T1000 (cell line): ENCODE measurements at places on chromosomes 4 and X.

- DNase-seq: no peak
Measured at GRCh38 chrX:49921109-49921508, 1.3 kb upstream of the CLCN5 start.

DNA sequence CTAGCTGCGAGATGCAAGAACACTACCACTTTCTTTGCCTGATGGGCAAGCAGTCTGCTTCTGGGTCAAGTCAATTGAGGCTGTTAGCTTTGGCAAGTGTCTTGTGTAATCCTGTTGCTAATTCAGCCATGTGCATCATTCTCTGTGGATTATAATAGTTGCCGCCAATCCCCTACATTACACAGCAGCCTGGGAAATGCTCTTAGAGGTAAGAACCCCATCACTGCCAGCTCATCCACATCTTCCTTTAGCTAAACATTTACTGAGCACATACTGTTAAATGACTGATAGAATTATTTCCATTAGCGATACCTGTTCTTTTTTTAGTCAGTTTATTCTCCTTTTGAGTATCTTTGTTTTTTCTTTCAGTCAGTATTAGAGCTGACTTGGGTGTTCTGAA, 116.2 kb downstream of the CBR4 start:
- no peak for DNase-seq

DNA sequence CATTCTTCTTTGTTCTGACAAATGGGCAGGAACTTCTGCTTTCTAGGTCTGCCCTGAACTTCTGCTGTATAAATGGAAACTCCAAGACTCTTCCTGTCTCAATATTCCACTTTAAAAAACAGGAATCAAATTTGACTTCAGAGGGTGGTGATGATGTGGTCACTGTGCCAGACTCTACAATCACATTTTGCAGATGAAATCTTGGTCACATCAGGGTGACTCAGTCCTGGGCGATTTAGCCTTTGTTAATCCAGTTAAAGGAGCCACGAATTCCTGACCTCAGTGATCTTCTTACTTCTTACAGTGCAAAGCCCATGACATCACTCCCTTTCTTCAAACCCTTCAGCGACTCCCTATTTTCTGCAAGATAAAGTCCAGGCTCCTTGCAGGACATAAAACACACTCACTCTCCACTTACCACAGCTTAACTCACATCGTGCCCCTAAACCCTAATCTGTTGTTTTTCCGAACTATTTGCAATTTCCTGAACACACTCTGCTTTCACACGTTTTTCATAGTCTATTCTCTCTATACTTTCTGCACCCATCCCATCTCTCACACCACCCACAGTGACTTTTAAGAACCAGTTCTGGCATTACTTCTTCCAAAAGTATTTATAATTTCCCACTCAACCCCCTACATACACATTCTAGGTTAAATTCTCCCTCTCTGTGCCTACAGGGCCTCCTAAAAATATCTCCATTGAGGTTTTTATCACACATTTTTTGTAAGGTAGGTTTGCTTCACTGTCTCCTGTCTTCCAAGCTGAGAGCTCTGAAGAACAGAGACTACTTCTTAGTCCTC, 11.1 kb downstream of the GASK1B start:
- no peak for DNase-seq

- no peak for DNase-seq
Measured at GRCh38 chr4:87304745-87305432, 17.8 kb downstream of the HSD17B13 start.

DNA sequence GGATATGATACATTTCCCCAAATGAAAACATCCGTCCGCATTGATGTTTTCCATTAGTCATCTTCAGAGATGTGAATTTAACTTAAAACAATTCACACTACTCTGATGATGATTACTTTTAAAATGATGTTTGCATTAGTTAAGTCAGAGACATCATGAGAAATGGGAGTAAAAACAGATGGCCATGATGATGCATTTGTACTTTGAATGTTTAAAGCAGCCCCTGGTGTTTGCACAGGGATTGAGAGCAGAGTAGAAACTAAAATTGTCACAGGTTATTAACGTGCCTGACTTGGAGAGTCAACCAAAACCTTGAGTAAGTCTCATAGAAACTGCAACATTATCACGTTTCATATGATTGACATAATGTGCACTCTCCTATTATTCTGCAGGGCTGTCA, 117.2 kb downstream of the CFAP299 start:
- DNase-seq: no peak
